ENCODE measurements at places on chromosomes 5 and 9.

GRCh38 chr5:152171888-152172287 lies 233.2 kb downstream of the NMUR2 start:
- DNase-seq, result no peak

DNA sequence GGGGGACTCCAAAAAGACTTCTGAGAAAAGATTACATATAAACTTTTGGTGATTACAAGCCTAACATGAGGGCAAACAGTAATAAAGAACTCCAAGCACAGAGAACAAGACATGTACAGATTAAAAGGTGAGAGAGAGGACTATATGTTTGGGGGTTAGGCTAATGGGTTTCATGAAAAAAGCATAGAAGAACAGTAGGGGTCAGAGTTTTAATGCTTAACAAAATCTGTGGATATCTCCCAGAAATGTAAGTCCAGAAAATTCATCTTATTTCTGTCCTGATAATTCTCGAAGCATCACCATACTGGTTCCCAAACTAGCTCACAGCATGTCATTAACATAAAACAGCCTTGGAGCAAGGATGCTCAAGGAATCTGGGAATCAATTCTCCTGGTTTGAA lies 137.2 kb downstream of the ARRDC3 start:
- no peak for DNase-seq

GRCh38 chr9:137612741-137613142 lies 6.1 kb upstream of the EHMT1 start:
- no peak for DNase-seq

- DNase-seq, result no peak
These were observed 175.9 kb downstream of the ARRDC3 start for GRCh38 chr5:91207248-91207647.

GRCh38 chr5:97936231-97936630 lies 753.2 kb upstream of the RIOK2 start:
- no peak for DNase-seq

DNA sequence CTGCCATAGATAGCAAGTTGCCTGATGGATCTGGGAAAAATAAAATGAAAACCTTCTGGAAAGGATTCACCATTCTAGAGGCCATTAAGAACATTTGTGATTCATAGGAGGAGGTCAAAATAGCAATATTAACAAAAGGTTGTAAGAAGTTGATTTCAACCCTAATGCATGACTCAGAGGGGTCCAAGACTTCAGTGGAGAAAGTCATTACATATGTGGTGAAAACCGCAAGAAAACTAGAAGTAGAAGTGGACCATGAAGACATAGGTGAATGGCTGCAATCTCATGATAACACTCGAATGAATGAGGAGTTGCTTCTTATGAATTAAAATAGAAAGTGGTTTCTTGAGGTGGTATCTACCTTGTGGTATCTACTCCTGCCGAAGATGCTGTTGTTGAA lies 86.6 kb downstream of the GABRA1 start:
- no peak for DNase-seq

DNA sequence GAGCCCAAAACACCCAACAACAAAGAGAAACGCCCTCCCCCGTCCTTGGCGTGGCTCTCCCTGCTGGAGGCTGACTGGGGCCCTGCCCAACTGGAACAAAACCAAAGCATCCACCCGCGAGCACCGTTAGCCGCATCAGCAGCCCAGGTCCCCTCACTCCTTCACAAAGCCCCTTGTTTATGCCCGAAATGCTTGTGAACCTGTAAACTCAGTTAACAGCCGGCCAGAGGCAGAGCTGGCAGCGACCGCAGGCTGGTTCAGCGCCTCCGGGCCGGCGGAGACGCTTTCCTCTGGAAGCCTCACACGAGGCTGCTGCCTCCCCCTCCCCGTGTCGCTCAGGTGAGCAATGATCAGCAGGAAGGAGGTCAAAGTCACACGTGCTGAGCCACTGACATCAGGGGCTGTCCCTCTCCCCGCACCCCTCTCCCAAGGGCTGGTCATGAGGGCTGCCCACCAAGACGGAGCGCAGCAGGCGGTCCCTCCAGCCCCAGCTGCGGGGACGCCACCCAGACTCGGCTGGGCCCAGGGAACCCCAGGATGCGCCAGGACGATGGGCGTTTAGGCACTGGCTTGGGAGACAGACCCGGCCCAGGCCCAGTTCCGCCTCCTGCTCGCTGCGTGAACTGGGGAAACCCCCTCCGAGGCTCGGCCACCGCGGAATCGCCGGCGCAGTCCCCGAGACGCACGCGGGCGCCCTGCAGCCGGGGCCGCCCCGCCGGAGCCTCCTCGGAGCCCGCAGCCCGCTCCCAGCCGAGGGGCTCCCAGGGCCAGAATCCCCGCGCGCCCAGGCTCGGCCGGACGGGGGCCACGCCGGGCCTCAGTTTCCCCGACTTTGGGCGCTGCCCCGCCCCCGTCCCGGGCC lies 563 bp downstream of the SNAPC4 start:
- DNase-seq, result no peak

DNA sequence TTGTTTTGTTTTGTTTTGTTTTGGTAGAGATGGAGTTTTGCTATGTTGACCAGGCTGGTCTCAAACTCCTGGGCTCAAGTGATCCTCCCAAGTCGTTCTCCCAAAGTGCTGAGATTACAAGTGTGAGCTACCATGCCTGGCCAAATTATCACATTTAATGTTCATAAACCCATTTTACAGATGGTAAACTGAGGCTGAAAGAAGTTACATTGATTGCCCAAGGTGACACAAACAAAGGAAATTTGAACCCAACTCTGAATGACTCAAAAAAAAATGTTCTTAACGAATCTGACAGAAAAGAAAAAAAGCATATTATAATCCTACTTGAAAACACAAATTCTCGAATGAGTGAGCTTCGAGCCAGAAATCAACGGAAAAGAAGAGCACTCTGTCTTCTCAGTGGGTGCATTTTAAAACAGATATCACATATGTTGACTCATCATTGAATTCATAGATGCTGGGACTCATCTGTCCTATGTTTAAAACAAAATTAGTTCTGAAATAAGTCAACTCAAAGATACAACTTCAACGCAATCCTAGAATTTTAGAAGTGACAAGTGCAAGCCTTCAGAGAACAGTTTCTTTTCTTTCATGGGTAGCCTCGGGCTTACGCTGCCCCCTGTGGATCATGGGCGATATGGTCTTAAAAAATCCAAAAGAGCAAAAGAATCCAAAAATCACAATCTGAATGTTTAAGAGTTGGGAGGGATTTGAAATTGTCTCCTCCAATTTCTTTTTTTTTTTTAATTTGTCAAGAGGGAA lies 28.4 kb downstream of the TIMD4 start:
- peak; percentile 52 for DNase-seq

DNA sequence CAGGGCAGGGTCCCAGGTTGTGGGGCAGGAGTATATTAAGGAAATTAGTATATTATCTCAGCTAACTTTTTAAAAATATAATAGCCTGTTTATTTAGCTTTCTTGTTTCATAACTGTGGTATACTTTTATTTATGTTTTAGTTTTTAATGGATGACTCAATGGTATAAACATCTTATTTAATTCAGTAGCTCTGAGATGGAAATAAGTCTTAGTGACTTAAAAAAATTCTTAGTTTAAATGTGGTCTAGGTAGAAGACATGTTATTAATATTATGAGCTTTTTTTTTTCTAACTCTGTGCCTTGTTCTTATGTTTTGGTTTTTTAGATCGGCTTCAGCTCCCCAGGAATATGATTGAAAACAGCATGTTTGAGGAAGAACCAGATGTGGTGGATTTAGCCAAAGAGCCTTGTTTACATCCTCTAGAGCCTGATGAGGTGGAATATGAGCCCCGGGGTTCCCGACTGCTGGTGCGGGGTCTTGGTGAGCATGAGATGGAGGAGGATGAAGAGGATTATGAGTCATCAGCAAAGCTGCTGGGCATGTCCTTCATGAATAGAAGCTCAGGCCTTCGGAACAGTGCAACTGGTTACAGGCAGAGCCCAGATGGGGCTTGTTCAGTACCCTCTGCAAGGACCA lies 43.1 kb downstream of the LNPEP start:
- no peak for DNase-seq
